ENCODE measurements at places on chromosomes 16 and 17.

DNA sequence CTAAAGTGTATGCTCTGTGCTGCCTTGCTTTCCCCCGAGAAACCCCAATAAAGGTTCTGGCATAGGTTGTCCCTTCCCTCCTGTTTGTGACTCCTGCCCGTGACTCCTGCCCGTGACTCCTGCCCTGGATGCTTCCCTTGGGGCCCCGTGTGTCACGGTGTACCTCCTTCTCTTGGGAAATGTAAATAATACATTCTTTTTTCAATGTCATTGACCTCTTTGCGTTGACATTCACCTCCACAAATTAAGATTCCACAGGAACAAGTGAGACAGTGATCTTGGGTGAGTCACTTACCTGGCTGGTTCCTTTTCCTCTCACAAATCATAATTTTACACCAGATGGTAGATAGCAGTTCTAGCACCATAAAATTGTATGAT, 632 bp downstream of the CCL15 start:
- DNase-seq: no peak

GRCh38 chr17:12402963-12403622, 262.6 kb upstream of the MYOCD start:
- no peak for DNase-seq

- no peak for DNase-seq
Measured at GRCh38 chr17:901964-902363, 77.6 kb downstream of the NXN start.

DNA sequence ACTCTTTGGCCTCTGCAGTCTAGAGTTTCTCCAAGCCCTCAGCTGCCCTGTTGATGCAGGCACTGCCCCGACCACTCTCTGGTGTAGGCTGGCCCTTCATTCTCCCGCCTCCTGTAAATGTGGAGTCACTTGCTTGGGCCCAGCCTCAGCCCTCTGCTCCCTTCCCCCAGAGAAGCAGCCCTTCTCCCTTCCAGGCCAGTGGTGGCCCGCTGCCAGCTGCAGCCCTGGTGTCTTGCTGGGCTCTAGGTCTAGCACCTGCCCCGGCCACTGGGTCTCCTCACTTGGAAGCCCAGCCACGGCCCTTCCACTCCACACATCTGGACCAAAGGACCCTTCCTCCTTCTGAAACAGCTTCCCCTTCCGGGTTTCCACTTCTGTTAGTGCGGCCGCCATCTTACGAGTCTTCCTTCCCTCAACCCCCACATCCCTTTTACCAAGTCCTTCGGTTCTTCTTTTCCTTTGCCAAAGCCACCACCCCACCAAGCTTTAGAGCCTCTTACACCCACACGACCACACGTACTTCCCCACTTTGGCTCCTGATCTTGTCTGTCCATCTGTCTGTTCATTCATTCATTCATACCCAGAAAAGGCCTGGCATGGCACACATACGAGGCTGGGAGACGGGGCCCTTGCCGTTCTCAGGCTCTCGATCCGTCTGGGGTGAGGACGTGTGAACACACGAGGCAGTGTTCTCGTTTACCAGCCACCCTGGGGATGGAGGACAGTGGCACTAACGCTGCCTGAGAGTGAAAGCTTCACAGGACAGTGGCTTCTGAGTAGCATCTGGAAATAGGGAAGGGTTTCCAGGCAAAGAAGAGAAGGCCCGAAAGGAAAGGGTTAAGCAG, 68.0 kb downstream of the ABR start:
- no peak for DNase-seq

- no peak for DNase-seq
Measured at GRCh38 chr17:70314096-70314495, 144.8 kb downstream of the KCNJ2 start.

DNA sequence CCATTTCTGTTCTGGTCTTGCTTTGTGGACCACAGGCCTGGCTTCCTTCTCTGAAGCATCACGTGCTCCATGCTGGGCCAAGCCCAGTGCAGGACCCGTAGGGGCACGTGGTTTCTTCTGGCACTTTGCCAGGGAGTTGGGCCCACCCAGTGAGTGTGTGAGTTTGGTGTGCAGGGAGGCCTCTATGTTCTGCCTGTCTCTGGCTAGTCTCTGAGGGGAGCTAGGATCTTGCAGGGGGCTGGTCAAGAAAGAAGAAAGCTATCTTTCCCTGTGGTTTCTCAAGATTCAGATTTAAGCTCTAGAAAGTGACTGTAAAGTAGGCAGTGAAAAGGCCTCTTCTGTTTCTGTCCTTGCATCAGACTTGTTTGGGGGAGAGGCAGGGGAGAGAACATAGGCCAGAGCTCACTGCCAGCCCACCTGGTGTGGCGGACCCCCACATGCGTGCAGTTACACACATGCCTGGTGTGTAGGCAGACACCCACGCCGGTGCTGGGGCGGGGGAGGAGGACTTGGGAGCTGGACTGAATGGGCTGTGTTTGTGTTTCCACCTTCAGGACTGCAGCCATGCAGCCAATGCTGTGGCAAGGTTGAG, 11.8 kb downstream of the LASP1 start:
- peak; percentile 62 for DNase-seq

GRCh38 chr16:67872631-67873434, at the start of gene EDC4:
Gene EDC4, plus strand, starts transcription at chr16:67873052. Its CDS starts 210 bp downstream, at chr16:67873262.
- DNase-seq: peak; percentile 90
